H4 (cell line): ENCODE measurements at places on chromosomes 12 and 14.

DNA sequence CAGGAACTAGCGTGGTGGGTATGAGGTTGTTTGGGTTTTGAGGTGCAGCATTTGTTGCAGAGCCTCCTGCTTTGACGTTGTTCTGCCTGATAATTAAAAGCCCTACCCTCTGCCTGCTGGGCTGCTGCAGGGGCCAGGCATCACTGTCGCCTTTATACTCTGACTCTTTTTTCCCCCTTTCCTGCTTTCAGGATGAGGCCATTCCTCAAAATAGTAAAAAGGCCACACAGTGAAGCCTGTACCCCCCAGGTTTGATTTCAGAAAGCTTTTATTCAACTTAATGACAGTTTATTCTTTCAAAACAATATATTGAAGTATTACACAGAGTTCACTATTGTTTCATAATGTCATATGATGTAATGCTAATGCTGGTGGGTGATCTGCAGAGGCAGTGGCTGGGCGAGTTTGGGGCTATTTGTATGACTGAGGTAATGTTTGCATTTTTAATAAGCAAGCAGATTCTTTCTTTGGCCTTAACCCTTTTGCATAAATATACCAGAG lies 9.1 kb downstream of the BORCS5 start:
- no peak for DNase-seq

- peak; percentile 25 for DNase-seq
Observed at GRCh38 chr14:40417777-40418401, 985.7 kb upstream of the FBXO33 start.

GRCh38 chr14:70130482-70130881 lies 58.3 kb downstream of the SLC8A3 start:
- DNase-seq, result no peak

DNA sequence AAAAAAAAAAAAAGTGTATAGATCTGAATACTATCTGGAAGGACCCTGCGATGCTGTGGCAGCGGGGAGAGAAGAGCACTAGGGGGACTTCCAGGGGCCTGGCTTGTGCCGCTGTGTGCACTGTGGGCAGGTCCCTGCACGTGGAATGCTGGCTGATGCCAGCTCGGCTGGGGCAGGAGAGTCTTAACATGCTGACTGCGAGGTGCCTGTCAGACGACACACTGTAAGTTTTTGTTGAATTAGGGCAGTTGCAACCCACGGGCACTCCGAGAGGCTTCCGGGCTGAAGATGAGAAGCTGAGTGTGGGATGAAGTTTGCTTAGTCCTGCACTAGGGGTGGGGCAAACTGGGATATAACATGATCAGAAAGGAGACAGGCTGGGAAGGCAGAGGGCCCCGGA lies 10.7 kb downstream of the GLT1D1 start:
- no peak for DNase-seq

DNA sequence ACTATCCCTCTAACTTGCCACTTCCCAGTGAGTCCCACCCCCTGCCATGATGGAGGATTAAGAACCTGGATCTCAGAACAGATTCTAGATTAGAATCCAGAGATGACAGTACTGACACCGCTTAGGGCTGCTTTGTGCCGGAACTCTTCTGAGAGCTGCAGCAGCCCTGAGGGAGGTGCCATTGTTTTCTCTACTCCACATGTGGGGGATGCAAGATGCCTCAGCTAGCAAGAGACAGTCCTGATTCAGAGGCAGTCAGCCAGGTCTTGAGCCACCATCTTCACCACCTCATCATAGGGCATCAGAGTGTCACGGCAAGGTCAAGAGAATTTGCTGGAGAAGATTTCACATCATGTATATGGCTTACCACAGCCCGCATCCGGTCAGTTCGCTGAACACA lies 3.4 kb upstream of the PGAM5 start:
- no peak for DNase-seq

GRCh38 chr14:68482772-68483395 lies 310.0 kb downstream of the ZFP36L1 start:
- no peak for DNase-seq

DNA sequence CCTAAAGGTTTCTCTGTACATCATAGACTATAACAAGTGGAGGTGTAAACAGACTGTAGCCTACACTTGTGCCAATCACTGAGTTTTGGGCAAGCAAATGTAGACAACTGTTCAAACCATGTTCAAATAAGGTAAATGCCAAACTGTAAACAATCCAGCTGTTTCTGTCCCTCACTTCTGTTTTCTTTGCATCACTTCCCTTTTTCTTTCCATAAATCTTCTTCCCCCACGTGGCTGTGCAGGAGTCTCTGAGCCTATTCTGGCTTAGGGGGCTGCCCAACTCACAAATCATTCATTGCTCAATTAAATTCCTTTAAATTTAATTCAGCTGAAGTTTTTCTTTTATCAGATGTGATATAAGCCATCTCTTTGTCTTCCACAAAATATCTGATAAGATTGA lies 65.1 kb upstream of the CPM start:
- no peak for DNase-seq

DNA sequence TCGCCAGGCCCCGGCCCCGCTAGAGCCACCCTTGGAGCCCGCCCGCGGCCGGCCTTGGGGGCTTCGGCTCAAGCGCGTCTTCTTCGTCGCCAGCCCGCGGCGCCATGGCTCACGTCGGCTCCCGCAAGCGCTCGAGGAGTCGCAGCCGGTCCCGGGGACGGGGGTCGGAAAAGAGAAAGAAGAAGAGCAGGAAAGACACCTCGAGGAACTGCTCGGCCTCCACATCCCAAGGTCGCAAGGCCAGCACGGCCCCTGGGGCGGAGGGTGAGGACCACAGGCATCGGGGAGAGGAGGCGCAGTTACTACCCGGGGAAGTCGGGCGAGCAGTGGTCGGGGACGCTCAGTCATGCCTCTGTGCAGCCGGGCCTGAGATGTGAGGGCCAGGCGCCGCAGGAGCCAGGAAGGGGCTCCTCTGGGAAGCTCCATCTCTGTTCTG lies 573 bp downstream of the ARL6IP4 start:
- DNase-seq, result no peak

- no peak for DNase-seq
Observed at GRCh38 chr14:73754911-73755360, 40.8 kb upstream of the PNMA1 start.

DNA sequence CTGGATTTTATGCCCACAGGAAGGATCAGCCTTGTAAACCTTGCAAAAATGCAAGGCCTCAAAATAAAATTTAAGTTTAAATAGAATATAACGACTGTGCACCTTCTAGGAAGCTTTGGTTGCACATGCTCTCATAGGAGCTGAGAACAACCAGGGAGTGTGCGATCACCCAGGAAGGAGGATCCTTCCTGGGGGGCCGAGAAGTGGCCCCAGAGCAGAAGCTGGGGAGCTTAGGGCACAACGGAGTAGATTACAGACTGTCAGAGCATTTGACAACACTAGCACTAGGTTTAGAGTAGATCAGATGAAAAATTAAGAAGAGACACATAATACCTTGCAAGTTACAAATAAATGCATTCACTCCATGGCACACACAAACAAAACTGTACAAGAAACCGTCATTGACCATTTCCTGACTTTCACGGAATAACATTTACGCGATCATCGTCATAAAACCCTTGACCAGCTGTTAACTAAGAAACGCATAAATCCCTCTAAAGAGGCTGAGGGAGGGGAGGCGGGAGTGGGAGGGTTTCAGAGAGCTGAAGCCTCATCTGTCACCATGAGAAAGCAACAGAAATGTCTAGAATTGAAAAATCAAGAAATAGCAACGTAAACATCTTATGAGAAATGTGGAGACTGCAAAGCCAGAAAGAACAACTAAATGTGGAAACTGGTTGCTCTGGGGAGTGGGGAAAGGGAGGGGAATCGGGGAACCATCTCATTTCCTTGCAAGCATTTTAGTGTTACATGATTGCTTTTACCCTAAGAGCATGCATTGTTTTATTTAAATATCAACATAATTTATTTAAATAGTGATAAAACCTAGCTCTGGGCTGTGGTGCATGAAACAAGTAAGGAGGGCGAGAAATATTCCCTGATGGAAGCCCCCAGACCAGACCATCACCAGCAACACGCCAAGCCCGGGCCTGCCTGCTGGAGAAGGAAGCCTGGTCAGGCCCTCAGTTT lies 13.1 kb upstream of the CCDC85C start:
- DNase-seq, result no peak

DNA sequence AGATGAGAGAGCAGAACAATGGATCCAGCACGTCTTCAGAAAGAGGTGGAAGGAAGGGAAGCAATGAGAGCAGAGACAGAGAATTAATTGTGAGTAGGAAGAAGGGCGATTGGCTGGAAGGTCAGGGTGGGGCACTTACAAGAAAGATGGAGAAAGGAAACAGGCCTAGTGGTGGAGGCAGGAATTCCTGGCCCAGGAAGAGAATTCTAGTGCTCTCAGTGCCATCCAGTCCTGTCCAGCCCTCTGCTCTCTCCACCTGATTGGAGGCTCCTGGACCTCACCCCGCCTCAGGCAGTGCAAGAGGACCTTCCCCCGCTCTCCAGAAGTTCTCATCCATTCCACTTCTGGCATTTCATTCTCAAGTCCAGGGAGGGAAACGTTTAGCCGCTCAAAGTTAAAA lies 43.0 kb downstream of the NGB start:
- DNase-seq, result no peak

DNA sequence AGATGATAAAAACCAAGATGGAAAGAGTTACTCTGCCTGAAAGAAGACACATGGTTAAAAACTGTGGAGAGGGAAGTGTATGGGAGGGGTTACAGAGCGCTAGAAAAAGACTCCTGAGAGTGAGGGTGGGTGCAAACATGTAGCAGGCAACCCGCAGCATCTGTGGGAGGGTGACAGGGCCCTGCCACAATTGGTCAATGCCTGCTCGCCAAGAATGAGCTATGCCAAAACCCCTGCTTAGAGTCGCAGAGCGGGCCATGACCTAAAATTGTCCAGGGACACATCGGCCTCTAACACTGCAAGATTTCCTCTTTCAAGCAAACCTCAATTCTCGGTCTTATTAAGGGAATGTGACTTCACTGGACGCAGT lies 700 bp downstream of the PRKAG1 start:
- peak; percentile 24 for DNase-seq

- no peak for DNase-seq
Observed at GRCh38 chr14:68668531-68668930, 124.3 kb downstream of the ZFP36L1 start.

GRCh38 chr12:103848143-103848542 lies 7.1 kb upstream of the NT5DC3 start:
- DNase-seq, result no peak
